ENCODE measurements at places on chromosomes 12 and 14.

DNA sequence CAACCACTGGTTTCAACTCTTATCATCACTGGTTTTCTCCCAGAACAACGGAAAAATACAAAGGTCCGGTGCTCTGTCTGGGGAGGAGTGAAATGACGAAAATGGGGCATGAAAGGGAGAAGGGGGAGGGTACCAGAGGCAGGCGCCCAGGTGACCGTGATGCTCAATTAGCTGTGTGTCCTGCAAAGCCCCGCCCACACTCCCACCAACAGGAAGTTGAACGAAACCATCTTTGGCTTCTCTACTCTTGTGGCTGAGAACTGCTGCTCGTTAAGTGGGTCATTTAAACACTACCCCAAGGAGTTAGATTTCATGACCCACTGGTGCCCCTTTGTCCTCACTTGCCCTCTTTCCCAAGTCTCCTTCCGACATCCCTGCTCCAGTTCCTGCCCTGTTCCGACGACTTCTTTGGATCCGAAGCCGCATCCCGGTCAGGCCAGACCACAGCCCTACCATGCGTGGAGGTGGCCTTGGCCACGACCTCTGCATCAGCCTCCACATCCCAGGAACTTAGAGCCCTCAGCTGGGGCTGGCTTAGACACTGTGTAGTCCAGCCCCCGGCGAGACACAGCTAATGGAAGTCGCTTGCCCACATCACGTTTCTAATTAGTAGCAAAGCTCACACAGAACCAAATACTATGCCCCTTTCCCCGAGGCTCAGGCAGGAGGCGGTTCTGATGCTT lies 11.4 kb upstream of the LRTM2 start:
- no peak for DNase-seq

- no peak for DNase-seq
Observed at GRCh38 chr14:59761851-59762250, 108.7 kb downstream of the RTN1 start.

DNA sequence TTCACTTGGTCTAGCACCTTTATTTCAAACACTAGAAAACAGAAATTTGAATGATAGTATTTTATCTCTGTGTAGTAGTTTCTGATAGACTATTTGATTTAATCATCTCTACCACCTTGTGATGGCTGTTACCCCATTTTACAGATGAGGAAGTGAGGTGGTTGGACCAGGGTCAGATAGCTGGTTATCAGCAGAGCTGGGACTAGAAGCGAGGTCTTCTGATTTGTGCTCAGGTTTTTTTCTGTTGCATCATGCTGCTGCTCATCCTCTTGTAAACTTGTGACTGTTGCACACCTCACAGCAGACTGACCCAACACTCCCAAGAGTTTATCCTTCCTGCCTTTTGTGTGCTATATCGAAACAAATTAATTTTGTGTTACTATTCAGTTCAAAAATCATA lies 10.1 kb upstream of the MANSC4 start:
- no peak for DNase-seq

DNA sequence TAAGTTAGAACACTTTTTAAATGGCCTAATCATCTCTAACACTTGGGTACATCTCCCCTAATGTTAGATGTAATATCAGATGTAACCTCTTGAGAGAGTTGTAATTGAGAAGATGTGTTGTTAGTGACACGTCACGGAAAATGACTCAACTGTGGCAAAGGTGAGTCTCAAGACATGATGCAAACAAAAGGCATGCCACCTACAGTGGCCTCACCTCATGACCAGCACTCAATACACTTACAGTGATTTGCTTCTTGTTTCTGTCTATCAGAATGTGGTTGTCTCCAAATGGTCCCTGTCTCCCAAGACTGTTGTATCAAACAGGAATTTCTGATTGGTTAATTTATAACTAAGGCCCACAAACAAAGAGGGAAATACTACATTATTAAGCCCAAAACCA lies 91.2 kb downstream of the SLC25A21 start:
- DNase-seq, result no peak

DNA sequence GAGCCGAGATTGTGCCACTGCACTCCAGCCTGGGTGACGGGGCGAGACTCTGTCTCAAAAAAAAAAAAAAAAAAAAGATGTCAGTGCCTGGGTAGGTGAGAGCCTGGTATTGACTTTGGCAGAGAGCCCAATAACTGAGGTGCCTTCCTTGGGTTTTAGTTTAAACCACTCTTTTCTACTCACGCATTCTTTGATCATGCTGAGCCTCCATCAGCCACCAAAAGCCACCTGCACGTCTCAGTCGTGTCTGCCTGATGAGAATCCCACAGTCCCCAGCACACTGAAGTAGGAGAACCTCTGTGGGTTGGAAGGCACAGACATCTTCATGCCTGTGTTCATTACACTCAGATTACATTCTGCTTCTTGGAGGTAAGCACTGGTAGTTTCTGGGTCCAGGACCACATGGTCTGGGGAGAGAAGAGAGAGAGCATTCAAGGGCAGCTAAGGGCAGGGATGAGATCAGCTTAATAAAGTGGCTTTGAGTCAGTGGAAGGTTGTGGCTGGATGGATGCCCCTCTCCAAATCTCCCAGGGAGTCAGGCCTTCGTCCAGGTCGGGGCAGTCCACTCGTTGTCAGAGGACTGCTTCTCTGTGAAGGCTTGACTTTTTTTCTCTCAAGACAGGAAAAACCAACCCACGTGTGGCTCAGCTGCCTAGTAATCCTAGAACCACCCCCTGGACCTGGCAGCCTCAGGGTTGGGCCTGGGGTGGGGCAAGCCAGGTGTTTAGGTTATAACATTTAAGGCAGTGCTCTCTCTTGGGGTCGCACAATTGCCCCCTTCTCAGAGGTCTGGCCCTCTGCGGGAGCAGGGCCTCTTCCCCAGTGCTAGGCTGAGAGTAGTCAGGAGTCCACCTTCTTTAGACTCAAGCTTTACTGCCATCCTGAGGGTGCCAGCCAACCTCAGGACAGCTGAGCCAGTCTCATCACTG lies 32.6 kb upstream of the MAX start:
- DNase-seq, result no peak

DNA sequence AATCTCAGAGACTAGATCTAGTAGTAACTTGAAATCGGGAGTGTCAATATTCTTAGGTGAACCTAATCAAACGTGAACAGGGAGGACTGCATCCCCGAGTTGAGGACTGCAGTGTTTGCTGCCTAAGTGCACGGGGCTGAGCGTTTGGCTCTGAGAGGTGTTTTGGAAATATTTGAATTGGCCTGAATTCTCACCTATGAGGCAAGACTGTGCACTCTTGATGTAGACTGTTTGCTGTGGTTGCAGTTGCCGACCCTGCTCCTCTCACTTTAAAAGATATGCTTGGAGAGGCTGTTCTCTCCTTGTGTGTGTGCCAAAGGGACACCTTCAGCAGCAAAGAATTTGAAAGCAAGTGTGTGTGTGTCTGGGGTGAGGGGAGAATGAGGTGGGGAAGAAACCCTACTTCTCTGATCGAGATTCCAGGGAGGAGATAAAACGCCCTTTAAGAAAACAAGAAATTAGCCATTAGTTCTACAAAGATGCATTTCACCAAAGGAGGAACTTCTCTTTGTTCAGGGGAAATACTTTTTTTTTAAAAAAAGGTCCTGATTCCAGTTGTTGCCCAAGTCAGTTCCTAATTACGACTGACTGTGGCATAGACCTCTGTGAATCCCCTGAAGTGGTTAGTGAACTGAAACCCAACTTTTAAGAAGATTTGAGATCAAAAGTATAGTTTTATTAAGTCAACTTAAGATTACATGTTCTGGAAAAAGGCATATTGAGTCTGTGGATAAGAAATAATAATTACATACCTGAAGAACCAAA lies 106.6 kb downstream of the DYRK2 start:
- DNase-seq, result no peak

GRCh38 chr12:62621101-62621638 lies 154.5 kb downstream of the MON2 start:
- no peak for DNase-seq
